ENCODE measurements at places on chromosomes 11 and 22.
A peak's percentile ranks its signal among the peaks of the same experiment; 100 is the strongest.

DNA sequence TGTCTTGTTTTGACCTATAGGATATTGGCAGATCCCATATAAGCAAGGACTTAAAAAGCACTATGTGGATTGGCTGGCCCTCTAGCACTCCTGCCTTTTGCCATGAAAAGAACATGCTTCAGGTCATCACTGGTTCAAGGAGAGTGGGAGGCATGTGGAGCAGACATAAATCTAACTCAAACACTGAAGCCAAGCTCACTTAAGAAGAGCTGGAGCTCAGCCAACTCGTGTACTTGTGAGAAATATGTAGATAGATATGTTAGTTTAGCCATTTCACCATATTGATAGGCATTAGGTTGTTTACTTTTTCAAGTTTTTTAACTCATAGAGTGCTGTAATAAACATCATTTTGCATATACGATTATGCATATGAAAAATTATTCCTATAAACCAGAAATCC lies 19.9 kb upstream of the BBOX1 start:
- DNase-seq: peak; percentile 16

DNA sequence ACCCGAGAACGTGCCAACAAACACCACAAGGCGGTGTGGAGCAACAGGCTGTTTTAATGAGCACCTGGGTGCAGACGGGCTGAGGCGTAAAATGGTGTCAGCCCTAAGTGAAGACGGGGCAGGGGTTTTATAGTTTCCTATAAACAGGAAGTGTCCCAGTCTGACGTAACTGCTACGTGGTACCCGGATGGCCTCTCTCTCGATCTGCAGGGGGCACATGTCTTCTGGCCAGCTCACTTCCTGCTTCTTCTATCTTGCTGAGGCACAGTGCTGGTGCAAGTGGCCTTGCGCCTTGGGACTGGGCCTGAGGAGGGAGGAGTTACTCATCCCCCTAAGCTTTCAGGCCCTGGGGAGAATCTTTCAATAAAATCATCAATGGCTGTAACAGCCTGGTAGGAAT lies 20.9 kb downstream of the OOSP3 start:
- DNase-seq: peak; percentile 7

DNA sequence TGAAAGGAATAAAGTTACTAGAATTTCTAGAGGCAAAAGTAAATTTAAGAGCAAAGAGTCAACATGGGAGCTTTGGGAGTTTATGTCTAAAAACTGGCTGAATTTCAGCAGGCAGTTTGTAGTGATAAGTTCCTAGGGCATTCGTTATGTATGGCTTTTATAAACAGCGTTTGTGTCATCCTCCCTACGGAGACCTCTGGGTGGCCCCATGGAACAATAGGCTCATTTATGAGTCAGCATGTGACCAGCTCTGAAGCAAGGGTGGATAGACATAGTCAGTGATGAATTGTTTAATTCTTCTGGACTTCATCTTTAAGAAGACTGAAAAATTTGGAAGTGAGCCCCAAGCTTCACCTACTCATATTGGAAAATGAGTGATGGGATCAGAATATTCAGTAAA lies 37.1 kb downstream of the SVIP start:
- peak; percentile 90 for DNase-seq

DNA sequence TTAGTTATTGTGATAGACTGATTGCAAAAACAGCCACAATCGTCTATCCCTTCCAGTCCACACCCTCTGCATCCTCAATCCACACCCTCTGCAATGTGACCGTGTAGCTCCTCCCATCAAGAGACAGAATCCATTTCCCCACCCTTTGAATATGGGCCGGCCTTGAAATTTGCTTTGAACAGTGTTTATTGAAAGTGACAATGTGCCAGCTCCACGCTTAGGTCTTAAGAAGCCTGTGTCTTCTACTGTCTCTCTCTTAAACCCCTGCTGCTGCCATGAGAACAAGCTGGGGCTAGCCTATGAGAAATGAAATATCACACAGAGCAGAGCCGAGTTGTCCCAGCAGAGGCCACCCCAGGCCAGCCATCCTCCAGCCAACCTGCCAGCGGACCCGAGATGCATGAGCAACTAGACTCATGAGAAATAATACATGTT lies 22.3 kb upstream of the MICAL2 start:
- DNase-seq: peak; percentile 98

GRCh38 chr22:45783690-45784089 lies 112.1 kb downstream of the ATXN10 start:
- no peak for DNase-seq

- peak; percentile 22 for DNase-seq
Measured at GRCh38 chr11:77038029-77038824, 4.0 kb downstream of the B3GNT6 start.

- DNase-seq: no peak
Measured at GRCh38 chr11:94243571-94244515, 60.5 kb upstream of the IZUMO1R start.

DNA sequence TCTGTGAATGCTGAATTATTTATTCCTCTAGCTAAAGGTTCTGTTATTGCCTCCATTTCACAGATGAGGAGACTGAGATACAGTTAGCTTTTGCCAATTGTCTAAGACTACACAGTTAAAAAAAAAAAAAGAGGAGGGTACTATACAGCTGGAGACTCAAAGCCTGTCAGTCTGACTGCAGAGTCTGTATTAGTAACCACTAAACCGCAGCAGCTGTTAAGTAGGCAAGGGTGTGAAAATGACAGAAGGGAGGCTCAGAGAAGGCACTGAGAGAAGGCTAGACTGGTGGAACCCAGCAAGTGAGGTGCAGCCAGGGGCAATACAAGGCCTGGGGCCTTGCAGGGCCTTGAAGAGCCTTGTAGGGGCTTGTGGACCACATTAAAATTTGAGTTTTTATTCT lies 181.2 kb downstream of the CSNK2A3 start:
- peak; percentile 88 for DNase-seq

- peak; percentile 27 for DNase-seq
Measured at GRCh38 chr11:113778111-113778910, 1.3 kb upstream of the CLDN25 start.

GRCh38 chr22:28768701-28769393 lies 3.6 kb upstream of the CCDC117 start:
- no peak for DNase-seq

DNA sequence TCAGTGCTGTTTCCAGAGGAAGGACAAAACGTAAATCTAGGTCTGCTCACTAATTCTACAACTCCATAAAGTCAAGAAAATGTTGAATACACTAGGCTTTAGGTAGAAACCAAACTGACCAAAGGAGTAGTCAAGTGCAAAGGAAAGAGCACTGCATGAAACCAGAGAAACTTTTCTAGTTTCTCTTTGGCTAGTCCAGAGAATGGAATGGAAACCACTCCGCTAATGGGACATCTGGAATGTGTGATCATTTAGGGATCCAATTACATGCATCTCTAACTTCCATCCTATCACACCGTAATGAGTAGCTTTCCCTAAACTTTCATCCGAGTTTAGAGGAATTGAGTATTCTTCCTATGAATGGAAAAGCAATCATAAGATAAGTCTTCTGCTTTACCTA lies 2.4 kb downstream of the OR52M1 start:
- no peak for DNase-seq

GRCh38 chr11:68212421-68213134 lies 518 bp downstream of the KMT5B start:
- DNase-seq: peak; percentile 81

- DNase-seq: no peak
Measured at GRCh38 chr11:12216041-12216451, 105.7 kb downstream of the MICAL2 start.

- DNase-seq: peak; percentile 98
Measured at GRCh38 chr11:27218421-27219038, 144.5 kb downstream of the CCDC34 start.

- no peak for DNase-seq
Measured at GRCh38 chr11:124204008-124204407, 20.9 kb downstream of the OR10D3 start.

- DNase-seq: no peak
Measured at GRCh38 chr11:69645801-69646492, 5.0 kb downstream of the CCND1 start.

- peak; percentile 97 for DNase-seq
Measured at GRCh38 chr11:62553080-62553838, 6.7 kb upstream of the AHNAK start.
